ENCODE measurements at places on chromosomes 11 and 22.

- no peak for DNase-seq
Observed at GRCh38 chr22:32967386-32968101, 90.6 kb downstream of the SYN3 start.

DNA sequence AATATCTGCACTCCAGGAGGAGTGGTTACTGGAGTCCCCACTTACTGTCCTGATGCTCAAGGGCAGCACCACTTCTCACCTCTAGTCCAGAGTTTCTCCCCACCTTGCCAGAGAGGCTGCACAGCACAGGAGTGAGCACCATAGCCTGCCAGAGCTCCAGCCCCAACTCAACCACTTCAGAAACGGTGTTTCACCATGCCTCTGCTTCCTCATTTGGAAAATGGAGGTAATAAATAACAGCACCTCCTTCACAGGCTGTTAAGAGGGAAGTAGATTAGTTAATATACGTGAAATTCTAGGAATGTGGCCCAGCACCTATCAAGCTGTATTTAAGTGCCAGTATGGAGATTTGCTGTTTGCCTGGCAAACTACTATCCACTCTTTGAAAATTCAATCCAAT, 63.0 kb downstream of the GALNT18 start:
- no peak for DNase-seq

DNA sequence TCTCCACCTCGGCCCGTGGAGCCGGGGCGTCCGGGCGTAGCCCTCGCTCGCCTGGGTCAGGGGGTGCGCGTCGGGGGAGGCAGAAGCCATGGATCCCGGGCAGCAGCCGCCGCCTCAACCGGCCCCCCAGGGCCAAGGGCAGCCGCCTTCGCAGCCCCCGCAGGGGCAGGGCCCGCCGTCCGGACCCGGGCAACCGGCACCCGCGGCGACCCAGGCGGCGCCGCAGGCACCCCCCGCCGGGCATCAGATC, 439 bp downstream of the YAP1 start:
- DNase-seq: no peak

DNA sequence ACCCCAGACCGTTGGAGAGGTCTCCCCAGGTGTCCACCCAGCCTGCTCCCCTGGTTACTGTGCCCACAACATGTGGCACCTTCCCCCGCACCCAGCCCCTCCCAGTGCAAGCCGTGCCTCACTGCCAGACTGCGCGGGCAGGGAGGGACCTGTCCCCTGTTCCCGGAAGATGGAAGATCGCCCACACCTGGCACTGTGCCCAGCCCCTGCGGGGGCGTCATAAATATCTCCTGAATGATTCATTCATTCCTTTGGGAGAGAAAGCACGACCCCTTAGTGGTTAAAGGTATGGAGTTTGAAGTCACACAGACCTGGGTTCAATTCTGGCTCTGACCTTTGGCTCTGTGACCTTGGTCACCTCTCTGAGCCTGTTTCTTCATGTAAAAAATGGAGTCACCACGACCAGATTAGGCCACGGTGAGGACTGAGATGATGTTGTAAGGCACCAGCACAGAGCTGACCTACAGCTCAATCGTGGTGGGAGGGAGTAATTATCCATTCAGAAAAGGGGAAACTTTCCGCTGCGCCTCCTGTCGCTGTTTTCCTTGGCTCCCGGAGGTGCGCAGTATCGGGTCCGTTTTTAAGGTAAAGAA, 497 bp upstream of the SYT12 start:
- DNase-seq: peak; percentile 39

DNA sequence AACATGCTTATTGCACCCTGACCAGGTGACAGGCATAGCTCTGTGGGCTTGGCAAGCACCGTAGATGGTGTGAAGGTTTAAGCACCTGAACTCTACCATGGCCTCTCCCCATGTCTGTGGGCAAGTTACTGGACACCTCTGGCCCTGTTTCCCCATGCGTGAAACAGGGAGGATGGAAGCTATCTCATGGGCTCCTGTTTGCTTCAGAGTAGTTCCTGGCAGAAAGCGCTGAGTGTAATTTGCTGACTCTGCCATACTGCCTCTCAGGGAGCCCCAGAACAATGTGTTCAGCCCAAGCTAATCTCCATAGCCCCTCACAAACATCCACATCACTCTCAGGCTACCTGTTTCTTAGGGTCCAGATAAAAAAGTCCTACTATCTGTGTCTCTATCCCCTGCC, 2.4 kb downstream of the CBX6 start:
- DNase-seq: no peak

GRCh38 chr22:33829546-33830280, 90.6 kb downstream of the LARGE1 start:
- DNase-seq: no peak

GRCh38 chr11:113952070-113952469, 22.8 kb upstream of the HTR3A start:
- no peak for DNase-seq

GRCh38 chr11:40797981-40798380, 661.5 kb downstream of the LRRC4C start:
- peak; percentile 89 for DNase-seq

- DNase-seq: no peak
Observed at GRCh38 chr11:13134886-13135285, 125.8 kb downstream of the RASSF10 start.

GRCh38 chr11:15635521-15635920, 520.8 kb downstream of the INSC start:
- no peak for DNase-seq

DNA sequence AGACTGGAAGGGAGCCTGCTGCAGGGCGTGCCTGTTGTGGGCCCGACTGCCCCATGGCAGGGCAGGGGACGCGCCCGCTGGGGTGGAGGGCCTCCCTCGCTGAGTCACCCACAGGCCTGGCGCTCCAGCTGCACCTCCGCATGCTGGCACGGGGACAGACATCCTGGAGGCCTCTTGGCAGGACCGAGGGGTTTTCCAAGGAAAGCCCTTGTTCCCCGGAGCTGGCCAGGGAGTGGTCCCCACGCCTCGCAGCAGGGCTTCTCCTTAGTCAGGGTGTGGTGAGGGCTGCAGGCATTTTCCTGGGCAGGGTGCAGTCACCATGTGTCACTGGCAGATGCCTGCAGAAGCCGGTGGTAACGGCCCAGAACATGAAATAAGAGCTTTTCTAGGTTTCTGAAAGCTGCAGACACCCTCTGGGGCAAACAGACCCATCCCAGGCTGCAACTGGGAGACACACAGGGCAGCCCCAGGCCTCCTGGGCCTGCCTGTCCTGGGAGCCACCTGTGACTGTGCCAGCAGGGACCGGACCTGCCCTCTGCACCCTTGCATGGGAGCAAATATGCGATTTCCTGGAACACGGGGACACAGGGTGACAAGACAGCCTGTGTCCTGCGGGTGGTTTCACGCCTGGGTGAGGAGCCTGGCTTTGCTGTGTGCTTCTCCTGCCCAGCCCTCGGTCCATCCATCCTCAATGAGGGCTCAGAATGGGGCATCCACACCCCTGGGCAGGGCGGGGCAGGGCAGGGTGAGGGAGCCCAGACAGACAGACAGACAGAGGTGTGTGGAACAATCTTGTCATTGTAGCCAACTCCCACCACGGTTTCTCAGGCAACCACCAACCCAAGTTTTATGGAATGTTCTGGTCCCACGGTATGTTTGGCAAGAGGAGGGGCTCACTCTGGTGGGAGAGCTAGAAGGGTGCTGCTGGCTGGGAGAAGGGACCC, 43.2 kb upstream of the FADD start:
- peak; percentile 96 for DNase-seq

GRCh38 chr11:56624661-56625110, 10.0 kb upstream of the OR5M1 start:
- peak; percentile 75 for DNase-seq

- DNase-seq: no peak
Observed at GRCh38 chr22:23033116-23033905, 37.0 kb upstream of the GNAZ start.

GRCh38 chr11:117959438-117960149, 26.6 kb upstream of the IL10RA start:
- no peak for DNase-seq

DNA sequence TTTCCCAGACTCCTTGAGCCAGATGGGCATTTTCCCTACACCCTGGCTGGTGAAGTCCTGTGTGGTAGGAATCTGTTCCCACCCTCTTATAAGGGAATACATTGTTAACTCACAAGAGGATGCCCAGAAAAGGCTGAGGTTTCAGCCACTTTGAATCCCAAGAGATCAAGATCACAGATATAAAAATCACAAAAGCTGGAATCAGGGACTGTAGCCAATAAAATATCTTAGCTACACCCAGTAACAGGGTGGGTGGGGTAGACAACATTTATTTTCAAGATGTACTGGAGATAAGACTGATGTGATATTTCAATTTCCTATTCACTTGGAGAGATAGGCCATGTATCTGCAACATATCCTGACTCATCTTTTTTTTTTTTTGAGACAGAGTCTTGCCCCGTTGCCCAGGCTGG, 50.3 kb downstream of the COPB1 start:
- peak; percentile 31 for DNase-seq

DNA sequence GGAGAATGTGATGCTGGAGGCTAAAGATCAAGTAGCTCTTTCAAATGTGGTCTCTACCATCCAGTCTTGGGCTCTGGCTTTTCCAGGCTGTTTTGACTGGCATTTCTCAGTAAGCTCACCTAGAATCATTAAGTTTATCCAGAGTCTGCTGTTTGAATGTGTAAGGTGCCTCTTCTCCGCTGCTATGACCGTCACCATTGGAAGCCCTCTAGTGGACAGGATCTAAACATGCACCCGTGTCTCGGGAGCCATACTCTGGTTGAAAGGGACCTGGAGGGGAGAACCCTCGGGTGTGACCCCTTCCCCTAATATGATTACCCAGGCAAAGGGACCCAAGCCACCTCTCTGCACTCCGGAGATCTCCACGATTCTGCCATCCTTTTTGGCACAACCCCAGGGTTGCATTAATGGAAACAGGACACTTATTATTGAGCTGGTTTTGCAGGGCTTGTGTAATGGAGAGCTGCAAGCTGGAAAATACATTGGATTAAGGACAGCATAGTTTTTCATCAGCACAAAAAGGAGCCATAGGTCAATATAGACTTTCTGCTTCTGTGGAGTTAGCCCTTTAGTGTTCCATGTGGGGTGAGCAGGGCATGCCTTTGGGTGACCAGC, 191.0 kb upstream of the LARGE1 start:
- DNase-seq: no peak

DNA sequence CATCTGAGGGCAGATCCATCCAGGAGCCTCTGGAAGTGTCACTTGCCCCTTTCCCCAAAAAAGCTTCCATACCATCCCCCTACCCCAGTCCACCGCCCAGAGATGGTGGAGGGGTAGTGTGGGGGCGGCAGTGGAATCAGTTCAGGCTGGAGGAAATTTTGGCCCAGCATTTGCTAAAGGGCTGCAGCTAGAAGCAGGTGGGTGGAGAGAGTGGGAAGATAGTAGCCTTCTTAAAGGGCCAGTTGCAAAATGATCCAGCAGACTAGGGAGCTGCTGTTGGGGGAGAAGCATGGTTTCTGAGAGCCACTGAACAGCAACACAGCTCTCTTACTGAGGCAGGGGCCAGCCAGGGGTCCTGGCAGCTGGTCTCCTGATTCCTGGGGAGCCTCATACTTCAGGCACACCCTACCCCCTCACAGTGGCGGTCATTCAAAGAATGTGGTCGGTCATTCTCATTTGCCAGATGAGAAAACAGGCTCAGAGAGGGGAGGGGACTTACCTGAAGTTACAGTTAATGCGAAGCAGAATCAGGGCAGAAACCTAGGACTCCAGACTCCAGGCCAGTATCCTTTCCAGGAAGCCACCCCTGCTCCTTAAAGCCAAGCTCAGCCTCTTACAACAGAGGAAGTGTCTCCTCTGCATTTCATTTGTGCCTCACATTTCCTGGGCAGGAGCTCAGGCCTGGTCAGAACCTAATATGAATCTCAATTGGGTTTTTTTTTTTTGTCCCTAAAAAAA, 5.4 kb downstream of the SEC14L2 start:
- no peak for DNase-seq

- DNase-seq: no peak
Observed at GRCh38 chr22:38031491-38031890, 25.7 kb upstream of the PICK1 start.

DNA sequence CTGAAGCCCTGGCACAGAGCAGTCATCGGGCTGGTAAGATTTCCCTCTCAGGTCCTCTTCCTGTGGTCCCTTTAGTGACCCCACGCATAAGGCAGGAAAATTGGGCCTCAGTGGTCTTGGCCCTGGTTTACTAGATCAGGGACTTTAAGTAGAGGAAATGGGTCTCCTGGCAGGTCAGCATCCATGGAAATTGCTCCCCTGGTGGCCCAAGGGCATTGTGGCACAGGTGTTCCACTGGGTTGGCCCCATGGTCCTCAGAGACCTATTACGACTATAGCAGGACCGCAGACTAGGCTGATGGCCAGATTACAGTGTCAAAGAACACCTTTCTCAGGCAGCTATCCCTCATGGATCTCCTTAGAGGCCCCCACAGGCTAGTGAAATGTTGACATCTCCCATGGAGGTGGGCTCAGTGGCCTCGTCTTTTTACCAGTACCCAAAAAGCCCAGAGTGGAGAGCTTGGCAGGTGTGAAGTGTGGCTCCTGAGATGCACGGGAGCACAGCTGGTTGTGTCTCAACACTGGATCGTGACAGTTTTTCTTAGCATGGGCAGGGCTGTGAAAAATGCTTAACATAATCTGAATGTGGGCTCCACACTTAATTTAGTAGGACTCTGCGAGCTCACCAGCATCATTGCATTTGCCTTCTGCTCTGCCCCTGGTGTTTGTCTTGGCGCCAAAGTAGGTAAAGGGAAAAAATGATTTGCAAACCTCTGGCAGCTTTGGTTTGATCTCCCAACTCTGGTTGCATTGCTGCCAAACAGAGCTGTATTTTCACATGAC, 74.2 kb downstream of the ZBTB16 start:
- DNase-seq: no peak

DNA sequence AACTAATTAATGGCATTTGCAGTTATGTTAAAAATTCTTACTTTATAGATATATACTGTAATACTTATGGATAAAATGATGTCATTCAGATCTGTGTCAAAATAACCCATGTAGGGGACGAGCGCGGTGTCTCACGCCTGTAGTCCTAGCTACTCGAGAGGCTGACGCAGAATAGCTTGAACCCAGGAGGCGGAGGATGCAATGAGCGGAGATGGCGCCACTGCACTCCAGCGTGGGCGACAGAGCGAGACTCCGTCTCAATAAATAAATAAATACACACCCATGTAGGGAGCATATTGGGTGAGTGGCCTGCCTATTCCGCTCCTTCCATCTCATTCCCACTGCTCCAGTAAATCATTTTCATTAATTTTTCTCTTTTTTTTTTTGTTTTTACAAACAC, 7.1 kb downstream of the SNU13 start:
- DNase-seq: no peak

DNA sequence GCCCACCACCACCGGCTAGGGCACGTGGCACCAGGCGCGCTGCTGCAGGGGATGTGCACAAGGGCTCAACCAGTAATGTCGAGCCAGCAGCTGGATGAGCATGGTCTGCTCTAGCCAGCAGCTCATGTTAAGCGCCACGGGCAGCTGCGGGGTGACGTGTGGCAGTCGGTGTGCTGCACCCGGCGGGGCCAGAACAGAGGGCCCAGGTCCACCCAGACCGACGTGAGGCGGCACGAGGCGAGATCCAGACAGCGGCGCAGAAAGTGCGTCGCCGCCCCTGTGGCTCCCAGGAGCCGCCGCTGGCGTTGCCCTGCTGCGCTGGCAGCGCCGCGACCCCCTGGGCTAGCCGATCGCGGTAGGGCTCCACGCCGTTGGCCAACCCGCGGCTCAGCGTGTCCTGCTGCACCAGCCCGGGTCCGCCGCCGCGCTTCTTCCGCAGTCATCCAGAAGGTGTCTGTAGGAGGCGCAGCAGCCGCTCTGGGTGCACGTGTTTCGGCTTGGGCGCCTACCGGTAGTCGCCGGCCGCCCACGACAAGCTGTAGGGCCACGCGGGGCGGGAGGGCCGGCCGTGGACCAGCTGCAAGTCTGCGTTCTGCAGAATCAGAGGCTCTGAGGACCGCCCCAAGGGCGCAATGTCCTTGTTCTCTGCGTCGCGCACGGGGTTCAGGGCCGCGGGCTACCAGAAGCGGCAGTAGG, 4.6 kb upstream of the GALR3 start:
- DNase-seq: no peak
